ENCODE measurements at places on chromosomes 4 and X.

DNA sequence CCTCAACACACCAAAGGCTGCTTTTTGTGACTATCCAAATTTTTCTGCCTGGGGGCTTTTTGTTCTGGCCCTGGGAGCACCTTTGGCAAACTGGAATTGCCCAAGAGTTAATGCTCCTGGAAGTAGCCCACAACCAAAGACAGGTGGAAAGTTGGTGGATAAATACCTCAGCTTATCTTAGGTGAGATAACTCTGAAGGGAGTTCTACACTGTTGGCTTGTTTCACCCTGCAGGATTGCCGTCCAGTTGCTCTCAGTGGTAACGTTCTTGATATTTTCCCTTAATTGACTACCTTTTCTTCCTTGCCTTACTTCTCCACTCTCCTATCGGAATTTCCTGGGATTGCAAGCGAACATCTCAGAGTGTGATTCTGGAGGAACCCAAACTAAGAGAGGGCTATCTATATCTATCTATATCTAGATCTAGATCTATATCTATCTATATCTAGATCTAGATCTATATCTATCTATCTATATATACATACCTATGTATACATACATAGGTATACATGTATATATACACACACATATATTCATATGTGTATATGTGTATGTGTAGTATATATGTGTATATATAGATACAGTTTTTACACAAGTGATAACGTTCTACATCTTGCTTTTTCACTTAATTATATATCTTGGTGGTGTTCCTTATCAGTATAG, 82.6 kb upstream of the DHX15 start:
- DNase-seq, result no peak

DNA sequence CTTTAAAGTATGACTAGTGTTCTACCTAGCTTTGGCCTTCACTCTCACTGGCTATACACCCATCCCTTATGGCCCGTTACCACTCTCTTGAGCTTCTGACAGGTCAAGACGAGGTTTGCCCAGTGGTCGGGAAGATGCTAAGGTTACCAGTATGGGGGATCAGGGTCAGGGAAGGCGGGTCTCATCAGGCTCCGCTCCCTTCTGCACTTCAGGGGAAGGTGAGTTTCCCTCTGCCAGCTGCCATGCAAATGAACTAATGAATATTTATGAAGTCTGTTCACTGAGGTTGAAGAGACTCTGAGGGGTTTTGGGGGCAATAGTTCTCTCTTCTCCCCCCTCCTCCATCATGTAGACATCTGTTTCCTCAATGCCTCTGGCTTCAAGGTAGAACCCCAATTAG, 6.6 kb downstream of the EFNB1 start:
- no peak for DNase-seq

- no peak for DNase-seq
Observed at GRCh38 chr4:150080875-150081274, 2.6 kb downstream of the DCLK2 start.

GRCh38 chr4:153160821-153161220, 43.4 kb upstream of the TRIM2 start:
- DNase-seq, result no peak

DNA sequence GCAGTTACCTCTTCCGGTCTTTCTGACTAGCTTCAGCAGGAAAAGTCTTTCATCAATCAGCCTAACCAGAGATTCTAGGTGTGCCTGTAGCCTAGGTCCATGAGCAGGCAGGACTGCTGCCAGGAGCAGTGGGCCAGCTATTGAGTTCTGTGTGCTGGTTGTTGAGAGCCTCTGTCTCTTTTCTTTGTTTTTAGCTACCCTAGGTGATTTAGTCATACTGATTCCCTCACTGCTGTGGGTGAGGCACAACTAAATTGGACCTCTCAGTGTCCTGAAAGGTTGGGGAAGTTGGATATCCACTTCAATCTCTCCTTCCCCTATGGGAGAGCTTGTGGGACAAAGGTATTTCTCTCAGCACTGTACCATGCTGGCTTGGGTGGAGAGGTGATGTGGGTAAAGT, 354.9 kb downstream of the GPAT3 start:
- DNase-seq, result no peak

- DNase-seq, result no peak
Observed at GRCh38 chr4:69836287-69836686, 23.7 kb downstream of the SULT1E1 start.

DNA sequence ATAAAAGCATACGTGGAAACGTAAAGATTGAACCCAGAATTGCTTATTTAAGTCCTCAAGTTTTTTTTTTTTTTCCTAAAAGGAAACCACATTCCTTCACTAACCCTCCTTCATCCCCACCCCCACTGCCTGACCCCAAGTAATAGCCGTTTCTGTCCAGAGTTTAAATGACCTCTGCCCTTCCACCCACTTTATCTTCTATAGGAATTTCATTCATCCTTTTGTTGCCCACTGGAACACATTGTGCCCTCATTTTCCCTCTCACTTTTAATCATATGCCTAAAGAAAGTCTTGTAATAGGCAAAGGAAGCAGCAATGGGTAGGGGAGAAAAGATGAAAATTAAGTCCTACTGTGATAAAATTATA, 62.7 kb downstream of the SH3RF1 start:
- no peak for DNase-seq

DNA sequence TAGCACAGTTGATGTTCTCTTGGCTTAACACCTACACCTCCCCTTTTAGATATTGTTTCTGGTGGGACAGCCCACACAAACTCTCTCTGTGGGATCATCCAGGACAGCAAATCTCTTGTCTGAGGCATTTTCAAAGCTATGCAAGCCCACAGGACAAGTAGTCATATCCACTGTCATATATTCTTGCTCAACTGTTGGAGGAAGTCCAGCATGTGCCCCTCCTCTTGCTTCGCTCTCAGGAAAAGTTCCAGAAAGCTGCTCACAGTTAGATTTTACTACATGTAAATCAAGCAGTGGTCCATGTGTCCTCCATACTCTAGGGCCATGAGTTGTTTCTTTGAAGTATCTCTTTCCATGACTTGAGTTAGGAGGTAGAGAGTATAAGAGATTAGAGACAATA, 260.7 kb downstream of the INPP4B start:
- DNase-seq, result no peak

GRCh38 chr4:76311896-76312331, 5.4 kb downstream of the STBD1 start:
- no peak for DNase-seq

DNA sequence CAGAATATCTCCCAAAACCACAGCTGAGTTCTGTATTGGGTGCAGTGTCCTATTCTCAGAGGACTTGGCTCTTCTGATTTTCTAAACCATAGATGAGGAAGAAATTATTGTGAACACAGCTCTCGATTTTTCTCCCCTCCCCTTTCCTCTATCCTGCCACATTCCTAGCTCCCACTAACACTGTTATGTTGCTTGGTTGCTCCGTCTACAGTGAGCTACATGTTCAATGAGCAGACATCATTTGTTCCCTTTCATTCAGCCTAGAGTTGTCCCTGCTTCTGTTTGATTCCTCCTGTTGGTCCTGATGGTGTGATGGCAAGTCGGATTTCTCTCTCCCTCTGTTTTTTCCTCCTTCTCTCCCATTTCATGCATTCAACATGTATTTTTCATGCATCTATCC, 65.9 kb downstream of the DIPK2B start:
- DNase-seq, result no peak

- DNase-seq, result no peak
Observed at GRCh38 chrX:34381241-34381640, 249.1 kb upstream of the FAM47A start.

DNA sequence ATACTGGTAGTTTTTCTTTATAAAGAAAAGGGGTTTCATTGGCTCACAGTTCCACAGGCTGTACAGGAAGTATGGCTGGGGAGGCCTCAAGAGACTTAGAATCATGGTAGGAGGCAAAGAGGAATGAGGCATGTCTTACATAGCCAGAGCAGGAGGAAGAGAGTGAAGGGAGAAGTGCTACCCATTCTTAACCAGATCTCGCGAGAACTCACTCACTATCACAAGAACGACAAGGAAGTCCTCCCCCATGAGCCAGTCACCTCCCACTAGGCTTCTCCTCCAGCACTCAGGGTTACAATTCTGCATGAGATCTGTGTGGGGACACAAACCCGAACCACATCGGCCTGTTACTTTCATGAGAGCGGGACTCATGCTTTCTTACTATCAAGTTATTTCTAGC, 240.5 kb downstream of the TENM3 start:
- no peak for DNase-seq

DNA sequence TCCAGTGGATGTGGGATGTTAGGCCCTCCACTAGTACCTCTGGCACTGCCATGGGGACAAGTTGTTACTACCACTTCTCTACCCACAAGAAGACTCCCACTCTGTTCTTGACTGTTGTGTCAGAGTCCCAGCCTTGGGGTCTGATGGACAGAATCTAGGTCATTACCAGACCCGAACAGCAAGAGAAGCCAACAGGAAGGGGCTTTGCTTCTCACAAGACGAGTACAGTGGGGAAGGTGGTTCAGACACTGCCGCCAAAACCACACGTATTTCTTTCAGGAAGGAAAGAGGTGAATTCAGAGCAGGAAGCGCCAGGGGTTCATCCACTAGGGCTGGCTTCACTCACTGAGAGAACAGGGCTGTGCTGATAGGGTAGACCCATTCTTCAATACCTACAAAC, 161.3 kb upstream of the KIT start:
- DNase-seq, result no peak

All from SHP77 (cell line).